H4 (cell line): ENCODE measurements at places on chromosomes 12 and 14.

DNA sequence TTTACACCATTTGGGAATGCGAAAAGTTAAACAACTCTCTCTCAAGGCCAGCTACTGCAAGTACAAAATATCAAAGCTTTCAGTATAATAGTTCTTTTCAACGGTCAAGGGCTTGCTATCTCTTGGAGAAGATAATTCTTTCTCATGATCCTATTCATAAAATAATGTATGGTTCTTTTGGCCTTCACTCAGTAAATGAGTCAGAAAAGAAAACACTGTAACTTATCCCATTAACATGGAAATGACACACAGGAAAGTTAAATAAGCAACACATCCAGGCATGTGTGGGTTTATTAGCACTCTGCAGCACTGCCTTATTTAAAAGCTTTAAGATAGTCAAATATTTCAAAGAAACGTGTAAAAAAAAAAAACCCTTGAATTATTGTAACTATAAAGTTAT lies 36.9 kb downstream of the ZFC3H1 start:
- no peak for DNase-seq

GRCh38 chr12:19138956-19139355 lies 9.4 kb downstream of the PLEKHA5 start:
- DNase-seq: no peak

- no peak for DNase-seq
Observed at GRCh38 chr12:32615441-32615840, 63.7 kb upstream of the DNM1L start.

GRCh38 chr12:49643961-49644619 lies 20.7 kb downstream of the PRPF40B start:
- no peak for DNase-seq

DNA sequence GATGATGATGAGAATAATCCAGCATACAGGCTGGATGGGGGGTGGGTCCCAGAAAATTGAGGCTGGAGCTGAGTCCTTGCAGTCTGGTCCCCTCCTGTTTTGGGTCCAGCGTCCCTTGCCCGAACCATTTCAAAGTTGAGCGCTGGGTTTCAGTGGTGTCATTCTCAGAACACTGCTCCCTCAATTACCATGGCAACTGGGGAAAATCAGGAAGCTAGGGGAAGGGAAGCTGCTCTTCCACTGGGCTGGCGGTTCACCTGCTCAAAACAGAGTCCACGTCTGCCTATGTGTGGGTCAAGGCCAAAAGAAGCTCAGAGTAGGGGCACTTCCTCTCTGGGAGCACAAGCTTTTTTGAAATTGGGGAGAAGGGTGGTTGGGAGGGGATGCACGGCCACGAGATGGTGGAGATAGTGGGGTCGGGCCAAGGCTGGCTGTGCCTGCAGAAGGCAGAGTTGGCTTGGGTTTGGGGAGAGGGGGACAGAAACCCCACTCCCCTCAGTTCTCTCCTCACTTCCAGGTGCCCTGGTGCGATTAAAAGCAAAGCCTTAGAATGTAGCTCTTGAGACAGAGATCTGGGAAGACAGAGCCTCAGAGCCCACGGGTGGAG lies 1.7 kb upstream of the NOS1 start:
- DNase-seq: no peak

DNA sequence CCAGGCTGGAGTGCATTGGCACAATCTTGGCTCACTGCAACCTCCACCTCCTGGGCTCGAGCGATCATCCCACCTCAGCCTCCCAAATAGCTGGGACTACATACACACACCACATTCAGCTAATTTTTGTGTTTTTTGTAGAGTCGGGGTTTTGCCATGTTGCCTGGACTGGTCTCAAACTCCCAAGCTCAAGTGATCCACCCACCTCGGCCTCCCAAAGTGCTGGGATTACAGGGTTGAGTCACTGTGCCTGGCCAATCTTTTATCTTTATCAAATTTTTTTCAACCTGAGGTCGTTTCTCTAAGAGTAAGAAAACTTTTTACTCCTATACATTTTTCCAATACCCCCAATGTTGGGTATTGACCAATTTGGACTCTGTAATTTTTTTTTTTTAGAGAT lies 40.0 kb upstream of the NAP1L1 start:
- DNase-seq: no peak

- DNase-seq: no peak
Observed at GRCh38 chr14:75757644-75758402, 96.8 kb downstream of the TTLL5 start.

GRCh38 chr14:93002049-93002448 lies 79.1 kb downstream of the CHGA start:
- no peak for DNase-seq

DNA sequence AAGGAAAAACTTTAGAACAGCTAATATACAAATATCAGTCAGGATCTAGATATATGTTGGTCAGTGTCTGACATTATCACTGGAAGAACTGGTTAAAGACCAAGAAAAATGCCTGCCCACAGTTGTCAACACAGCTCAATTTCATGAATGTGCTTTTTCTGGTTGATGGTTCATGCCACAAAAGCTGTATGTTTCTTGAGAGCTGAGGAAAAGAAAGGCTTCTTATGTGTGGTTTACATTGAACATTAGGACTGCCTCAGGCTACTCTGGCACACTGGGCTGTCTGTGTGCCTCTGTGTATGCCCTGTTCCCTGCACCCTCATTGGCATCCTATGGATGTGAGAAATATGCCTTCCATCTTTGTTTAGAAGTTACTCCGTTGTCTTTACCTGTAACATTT lies 218.8 kb upstream of the RGS6 start:
- DNase-seq: no peak

DNA sequence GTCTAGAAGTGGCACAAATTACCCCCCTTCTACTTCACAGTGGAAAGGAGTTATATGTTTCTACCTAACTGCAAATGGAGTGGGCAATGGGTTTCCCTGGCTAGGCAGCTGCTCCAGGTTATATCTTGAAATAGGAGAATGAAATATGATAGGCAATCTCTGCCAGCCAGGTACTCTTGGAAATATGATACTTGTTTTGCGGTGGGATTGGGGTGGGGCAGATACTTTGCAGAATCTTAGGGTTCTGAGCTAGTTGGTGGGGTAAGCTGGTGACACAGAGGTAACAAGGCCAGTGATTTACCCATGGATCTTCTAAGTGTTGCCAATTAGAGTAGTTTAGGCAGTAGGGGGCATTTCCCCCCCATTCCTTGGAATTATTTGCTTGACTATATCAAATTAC lies 140.1 kb downstream of the ATP23 start:
- DNase-seq: no peak
